Globus pallidus (tissue), 1 donor: ENCODE measurements at places on chromosomes 1 and 21.

GRCh38 chr1:29786791-29787732 is 550.7 kb downstream of the PTPRU start:
- no peak for DNase-seq

DNA sequence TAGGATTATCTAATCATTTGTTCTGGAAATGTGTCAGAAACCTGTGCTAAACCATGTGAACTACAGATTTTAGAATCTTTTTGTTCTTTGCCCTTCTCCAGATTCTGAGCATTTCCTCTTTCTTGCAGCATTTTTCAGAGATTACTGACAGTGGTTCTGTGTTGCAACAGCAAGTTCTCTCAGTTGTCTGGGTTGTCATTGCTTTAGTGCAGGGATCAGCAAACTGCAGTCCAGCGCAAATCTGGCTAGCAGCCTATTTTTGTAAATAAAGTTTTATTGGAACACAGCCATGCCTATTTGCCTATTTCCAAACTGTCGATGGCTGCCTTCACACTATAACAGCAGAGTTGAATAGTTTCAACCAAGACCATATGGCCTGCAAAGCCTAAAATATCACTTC is 66.3 kb upstream of the LRRC8D start:
- no peak for DNase-seq

- no peak for DNase-seq
Observed at GRCh38 chr1:234536741-234537140, 57.8 kb upstream of the TARBP1 start.

- DNase-seq, result no peak
Observed at GRCh38 chr1:230340526-230341161, 85.5 kb downstream of the PGBD5 start.

DNA sequence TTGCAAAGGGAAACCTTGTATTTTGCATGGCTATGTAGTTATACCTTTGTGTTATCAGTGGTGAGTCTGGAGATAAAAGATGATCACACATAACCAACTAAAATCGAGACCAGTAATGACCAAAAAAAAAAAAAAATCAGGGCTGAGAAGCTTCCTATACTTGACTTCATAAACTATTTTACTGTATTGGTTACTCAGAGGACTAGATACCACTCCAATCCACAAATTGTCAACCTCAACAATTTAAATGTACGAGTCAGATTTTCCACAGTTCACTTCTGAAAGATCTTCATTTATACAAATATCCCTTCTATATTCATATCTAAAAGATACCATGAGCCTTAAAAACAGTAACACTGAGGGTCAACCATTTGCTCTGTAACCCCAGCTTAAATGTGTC is 71.7 kb downstream of the NRIP1 start:
- DNase-seq, result no peak
